ENCODE measurements at places on chromosomes 11 and 22.

- no peak for DNase-seq
Measured at GRCh38 chr11:863023-863909, 20.6 kb downstream of the TSPAN4 start.

- no peak for DNase-seq
Measured at GRCh38 chr22:41682033-41682807, 6.4 kb downstream of the SNU13 start.

DNA sequence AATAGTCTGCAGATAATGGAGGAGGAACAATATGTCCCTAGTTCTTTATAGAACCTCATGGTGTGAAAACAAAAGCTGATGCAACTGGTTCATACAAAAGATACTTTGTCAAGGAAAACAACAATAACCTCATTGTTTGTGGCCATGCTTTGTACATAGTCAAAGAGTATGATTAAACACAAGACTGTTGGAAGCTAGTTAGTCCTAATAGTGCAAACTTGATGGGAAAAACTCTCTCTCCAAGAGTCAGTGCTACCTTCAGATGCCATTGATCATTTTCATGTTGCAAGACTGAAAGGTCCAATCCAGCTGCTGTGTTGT, 20.1 kb upstream of the PLAAT2 start:
- no peak for DNase-seq

DNA sequence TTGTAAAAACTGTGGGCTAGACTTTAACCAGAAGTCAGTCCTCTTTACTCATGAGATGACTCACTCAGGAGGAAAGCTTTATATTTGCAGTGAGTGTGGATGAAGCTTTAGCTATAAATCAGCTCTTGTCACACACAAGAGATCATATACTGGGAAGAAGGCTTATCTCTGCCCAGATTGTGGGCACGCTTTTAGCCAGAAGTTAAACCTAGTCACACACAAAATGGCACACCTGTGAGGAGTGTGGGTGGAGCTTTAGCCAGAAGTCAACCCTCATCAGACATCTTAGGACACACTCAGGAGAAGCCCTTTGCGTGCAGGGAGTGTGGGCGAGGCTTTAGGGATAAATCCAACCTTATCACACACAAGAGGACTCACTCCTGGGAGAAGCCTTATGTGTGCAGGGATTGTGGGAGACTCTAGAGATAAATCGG, 706.9 kb upstream of the LUZP2 start:
- no peak for DNase-seq

GRCh38 chr11:121241343-121242211, 51.0 kb upstream of the SC5D start:
- no peak for DNase-seq

DNA sequence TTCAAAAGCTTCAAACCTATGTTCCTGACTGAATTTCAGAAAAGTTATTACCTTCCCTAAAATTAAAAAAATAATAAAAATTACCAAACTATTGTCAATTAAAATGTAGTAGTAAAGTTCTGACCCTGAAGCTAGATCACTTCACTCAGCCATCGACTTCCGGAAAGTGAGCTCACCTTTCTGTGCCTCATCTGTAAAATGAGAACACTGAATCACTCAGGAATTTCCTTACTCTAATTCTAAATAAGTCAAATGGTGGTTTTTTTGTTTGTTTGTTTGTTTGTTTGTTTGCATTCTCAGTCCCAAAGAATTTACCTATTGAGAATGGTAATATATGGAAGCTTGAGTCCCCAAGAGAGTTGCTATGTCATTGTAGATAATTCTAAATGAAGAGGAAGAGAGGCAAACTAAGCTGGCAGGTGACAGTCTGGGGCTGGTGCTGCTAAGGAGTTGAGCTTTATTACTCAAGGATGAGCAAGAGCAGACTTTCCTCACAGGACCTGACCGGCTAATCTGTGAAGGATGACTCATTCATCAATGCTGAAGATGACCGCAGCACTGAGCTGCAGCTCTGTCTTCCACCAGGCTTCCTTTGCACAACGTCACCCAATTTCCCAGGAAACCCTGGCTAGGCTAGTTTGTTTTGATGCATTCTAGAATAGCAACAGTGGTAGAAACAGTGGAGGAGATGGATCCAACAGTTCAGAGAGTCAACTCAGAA, 248.8 kb downstream of the RAB38 start:
- no peak for DNase-seq

DNA sequence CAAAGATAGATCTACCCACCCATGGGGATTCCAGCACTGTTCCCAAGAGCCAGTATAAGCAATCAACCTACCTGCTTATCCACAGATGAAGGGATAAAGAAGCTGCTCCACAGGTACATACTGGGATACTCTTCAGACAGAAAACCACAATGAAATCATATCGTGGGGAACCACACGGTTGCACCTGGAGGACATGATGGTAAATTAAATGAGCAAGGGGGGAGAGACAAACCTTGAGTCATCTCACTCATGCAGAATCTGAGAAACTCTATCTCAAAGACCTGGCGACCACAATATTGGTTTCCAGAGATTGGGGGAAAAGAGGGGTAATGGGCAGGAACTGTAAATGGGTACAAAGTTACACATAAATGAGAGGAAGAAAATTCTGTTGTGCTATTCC, 14.5 kb downstream of the RGL4 start:
- DNase-seq, result no peak

DNA sequence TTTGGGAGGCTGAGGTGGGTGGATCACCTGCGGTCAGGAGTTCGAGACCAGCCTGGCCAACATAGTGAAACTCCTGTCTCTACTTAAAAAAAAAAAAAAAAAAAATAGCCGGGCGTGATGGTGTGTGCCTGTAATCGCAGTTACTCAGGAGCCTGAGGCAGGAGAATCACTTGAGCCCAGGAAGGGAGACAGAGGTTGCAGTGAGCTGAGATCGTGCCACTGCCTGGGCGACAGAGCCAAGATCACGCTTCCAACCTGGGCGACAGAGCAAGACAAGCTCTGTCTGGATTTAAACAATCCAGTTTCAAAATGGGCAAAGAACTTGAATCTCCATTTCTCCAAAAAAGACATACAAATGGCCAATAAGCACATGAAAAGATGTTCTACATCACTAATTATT, 12.5 kb downstream of the LMO2 start:
- no peak for DNase-seq

- DNase-seq, result no peak
Measured at GRCh38 chr22:39290724-39291161, 28.7 kb downstream of the RPL3 start.

All from esophagus squamous epithelium (tissue), 5 donors.